Fibroblast of lung (primary cell): ENCODE measurements at places on chromosomes 1 and 21.

- H3K27me3 ChIP-seq, result no peaks in the 10 kb centered on the region
- peaks cover 35% of the 10 kb centered on the region for H3K4me1 ChIP-seq
- H3K36me3 ChIP-seq, result no peaks in the 10 kb centered on the region
- peak; percentile 89 for DNase-seq
- peak overlapping the region; percentile 19 for H3K4me3 ChIP-seq
Measured at GRCh38 chr21:45364468-45365185, 40.3 kb upstream of the COL18A1 start.

DNA sequence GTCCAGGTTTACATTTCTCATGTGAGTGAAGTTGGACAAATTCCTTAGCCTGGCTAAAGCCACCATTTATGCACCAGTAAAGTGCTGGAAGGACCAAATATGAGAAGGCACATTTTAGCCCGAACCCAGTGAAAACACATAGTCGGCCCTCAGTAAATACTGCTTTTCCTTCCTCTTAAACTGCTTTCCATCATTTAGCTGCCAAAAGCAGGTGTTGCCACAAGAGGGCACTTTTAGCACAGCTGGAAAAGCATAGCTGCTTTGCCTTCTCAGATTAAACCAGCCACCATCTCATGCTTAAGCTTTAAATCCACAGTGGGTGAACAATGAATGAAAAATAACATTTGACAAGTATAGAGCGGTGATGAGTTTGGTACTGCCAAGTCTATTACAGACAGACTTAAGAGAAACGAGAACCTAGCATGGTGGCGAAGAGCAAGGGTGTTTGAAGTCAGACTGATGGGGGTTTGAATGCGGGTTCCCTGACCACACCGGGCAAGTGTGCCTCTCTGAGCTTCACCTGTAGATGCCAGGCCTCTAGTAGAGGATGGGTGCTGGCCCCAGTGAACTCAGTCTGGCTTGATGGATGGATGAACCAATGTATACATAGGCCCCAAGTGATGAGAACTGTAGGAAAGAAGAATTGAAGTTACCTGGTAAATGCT is 57.8 kb downstream of the SLC35D1 start:
- no peak overlapping the region for H3K27ac ChIP-seq
- DNase-seq, result peak; percentile 62
- H3K4me3 ChIP-seq, result no peak overlapping the region
- no peaks in the 10 kb centered on the region for H3K4me1 ChIP-seq
- no peaks in the 10 kb centered on the region for H3K27me3 ChIP-seq
- no peaks in the 10 kb centered on the region for H3K36me3 ChIP-seq

- no peak for DNase-seq
- peaks cover 28% of the 10 kb centered on the region for H3K27me3 ChIP-seq
Measured at GRCh38 chr1:6454856-6455751, 10.9 kb downstream of the TNFRSF25 start.

DNA sequence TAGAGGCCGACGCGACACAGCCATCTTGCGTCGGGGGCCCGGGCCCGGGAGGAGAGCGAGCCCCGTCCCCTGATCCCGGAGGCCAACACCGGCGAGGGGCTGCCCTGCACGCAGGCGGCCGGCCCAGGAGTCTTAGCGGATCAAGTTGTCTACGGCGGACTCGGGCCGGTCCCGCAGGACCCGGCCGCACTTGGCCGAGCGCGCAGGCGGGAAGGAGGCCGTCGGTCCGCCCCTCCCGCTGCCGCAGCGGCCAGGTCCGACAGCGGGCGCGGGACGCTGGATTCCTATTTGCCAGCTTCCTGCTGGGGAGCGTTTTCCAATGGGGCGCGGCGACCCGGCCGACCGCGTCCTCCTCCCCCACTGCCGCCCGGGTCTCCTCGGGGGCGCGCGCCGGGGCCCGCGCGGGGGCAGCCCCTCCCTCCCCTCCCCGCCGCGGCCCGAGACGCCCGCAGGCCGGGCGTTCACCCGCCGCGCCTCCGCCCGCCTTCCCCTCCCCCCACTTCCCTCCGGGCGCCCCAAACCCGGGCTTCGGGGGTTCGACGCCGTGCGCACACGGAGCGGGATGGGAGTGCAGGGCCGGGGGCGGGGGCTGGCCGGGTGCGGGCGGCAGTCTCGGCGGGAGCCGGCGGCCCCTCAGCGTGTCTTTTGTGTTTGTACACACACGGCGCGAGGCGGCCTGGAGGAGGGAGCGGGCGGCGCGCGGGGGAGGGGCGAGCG is 517 bp upstream of the H3-3A start:
- H3K36me3 ChIP-seq, result peaks cover 3% of the 10 kb centered on the region
- H3K27me3 ChIP-seq, result no peaks in the 10 kb centered on the region
- peak overlapping the region; percentile 82 for H3K27ac ChIP-seq
- peak overlapping the region; percentile 65 for H3K4me3 ChIP-seq
- DNase-seq, result peak; percentile 80
